ENCODE measurements at places on chromosomes 2 and 18. TPM values are rescaled to one million over a fixed set of nuclear protein-coding genes. Genes with fewer than 3 reads are reported as not detected.

- no peak for DNase-seq
- H3K4me1 ChIP-seq, result no peaks in the 10 kb centered on the region
- no peak overlapping the region for H3K27ac ChIP-seq
- H3K36me3 ChIP-seq, result peaks cover 19% of the 10 kb centered on the region
These were observed 59.0 kb downstream of the BARD1 start for GRCh38 chr2:214750529-214750928.

Gene HSBP1L1
- polyA plus RNA-seq, result 56.5 TPM

- no peaks in the 10 kb centered on the region for H3K27me3 ChIP-seq
- H3K27ac ChIP-seq, result no peak overlapping the region
- peaks cover 51% of the 10 kb centered on the region for H3K36me3 ChIP-seq
- DNase-seq, result no peak
- peaks cover 8% of the 10 kb centered on the region for H3K4me1 ChIP-seq
These were observed 62.3 kb upstream of the MCFD2 start for GRCh38 chr2:46977899-46978298.

- H3K4me1 ChIP-seq, result peaks cover 59% of the 10 kb centered on the region
- no peaks in the 10 kb centered on the region for H3K36me3 ChIP-seq
- no peaks in the 10 kb centered on the region for H3K27me3 ChIP-seq
- H3K4me3 ChIP-seq, result peak overlapping the region; percentile 93
- H3K27ac ChIP-seq, result peak overlapping the region; percentile 93
- DNase-seq, result peak; percentile 55
These were observed 1.0 kb downstream of the UBR3 start for GRCh38 chr2:169828141-169828811.

GRCh38 chr2:168456521-168457189 is 583 bp downstream of the CERS6 start:
- no peaks in the 10 kb centered on the region for H3K27me3 ChIP-seq
- peak; percentile 14 for DNase-seq
- no peaks in the 10 kb centered on the region for H3K36me3 ChIP-seq
- peak overlapping the region; percentile 81 for H3K27ac ChIP-seq
- peak overlapping the region; percentile 79 for H3K4me3 ChIP-seq
- no peaks in the 10 kb centered on the region for H3K4me1 ChIP-seq

DNA sequence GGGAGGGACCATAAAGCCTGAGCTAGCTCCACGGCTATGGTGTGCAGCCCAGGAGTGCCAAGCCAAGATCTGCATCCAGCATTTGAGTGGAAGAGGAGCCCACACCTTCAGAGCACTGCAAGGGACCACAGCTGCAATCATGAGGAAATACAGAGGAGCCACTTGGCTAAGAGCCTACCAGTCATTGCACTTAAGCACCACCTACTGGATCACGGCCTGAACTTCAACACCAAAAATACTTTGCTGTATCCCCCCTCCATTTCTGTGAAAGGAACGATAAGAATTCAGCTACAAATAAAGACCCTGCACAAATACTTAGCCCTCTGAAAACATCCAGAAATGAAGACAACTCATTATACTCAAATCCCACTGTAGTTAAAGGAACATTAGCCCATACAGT is 545.3 kb downstream of the TSN start:
- no peak overlapping the region for H3K27ac ChIP-seq
- no peaks in the 10 kb centered on the region for H3K27me3 ChIP-seq
- H3K36me3 ChIP-seq, result no peaks in the 10 kb centered on the region
- no peak for DNase-seq

Gene NOTO
- not detected for polyA plus RNA-seq

- H3K36me3 ChIP-seq, result no peaks in the 10 kb centered on the region
- no peaks in the 10 kb centered on the region for H3K27me3 ChIP-seq
- H3K4me3 ChIP-seq, result no peak overlapping the region
- H3K27ac ChIP-seq, result no peak overlapping the region
- H3K4me1 ChIP-seq, result no peaks in the 10 kb centered on the region
- no peak for DNase-seq
These were observed 23.1 kb upstream of the TFPI start for GRCh38 chr2:187577310-187577709.

GRCh38 chr2:200324362-200324761 is 17.9 kb downstream of the SPATS2L start:
- no peaks in the 10 kb centered on the region for H3K27me3 ChIP-seq
- H3K36me3 ChIP-seq, result no peaks in the 10 kb centered on the region
- H3K27ac ChIP-seq, result peak overlapping the region; percentile 21
- DNase-seq, result no peak

Gene TRPM8
- polyA plus RNA-seq, result not detected

- H3K4me1 ChIP-seq, result peaks cover 40% of the 10 kb centered on the region
- no peak for DNase-seq
- H3K27ac ChIP-seq, result no peak overlapping the region
- H3K27me3 ChIP-seq, result no peaks in the 10 kb centered on the region
- H3K36me3 ChIP-seq, result no peaks in the 10 kb centered on the region
These were observed 188.2 kb downstream of the PLCL1 start for GRCh38 chr2:197992482-197993133.

Gene CHST9
- 2.9 TPM for polyA plus RNA-seq

Gene IL18RAP
- polyA plus RNA-seq, result 0.28 TPM

Gene TUBA4B
- not detected for polyA plus RNA-seq

Gene RGPD3
- polyA plus RNA-seq, result 0.06 TPM

DNA sequence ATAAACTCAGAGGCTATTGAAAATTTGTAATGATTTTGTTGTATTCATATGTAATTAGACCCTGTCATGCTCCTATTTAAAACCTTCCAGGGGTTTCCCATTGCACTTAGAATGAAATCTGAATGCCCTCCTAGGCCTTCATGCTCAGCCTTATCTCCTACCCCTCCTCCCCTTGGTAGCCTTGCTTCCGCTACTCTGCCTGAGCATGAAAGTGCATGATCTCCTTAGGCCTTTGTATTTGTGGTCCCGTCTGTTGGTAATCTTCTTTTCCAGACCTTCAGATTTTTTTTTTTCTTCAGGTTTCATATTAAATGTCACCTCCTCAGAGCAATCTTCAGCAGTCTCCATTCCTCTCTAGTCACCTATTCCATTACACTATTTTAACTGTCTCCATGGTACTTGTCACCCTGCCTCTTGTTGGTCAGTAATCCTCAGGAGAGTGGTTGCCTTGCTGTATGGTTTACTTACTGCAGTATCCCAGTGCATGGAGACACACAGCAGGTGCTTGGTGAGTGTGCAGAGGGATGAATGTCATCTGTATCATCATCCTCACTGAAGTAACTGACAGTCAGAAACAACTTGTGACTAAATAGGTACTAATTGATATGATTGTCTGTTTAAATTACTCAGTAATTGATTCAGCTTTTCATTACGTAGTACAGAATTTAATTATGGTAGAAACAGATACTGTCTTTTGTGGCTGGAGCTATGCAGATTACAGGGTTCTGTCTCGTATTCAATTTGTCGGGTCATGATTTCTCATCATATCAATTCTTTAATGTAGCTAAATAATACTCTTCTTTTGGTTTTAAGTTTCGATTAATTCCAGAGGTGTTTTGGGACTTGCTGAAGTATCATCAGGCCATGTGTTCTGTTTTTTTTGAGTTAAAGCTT is 63.9 kb downstream of the PHLPP1 start:
- no peak for DNase-seq
- H3K4me3 ChIP-seq, result no peak overlapping the region
- no peaks in the 10 kb centered on the region for H3K27me3 ChIP-seq

- no peaks in the 10 kb centered on the region for H3K4me1 ChIP-seq
- H3K27ac ChIP-seq, result no peak overlapping the region
- no peak overlapping the region for H3K4me3 ChIP-seq
- DNase-seq, result no peak
These were observed 398.6 kb downstream of the DCDC2C start for GRCh38 chr2:4101936-4102335.

Gene NAT8
- not detected for polyA plus RNA-seq

Data from heart right ventricle (tissue), 16 donors.